ENCODE measurements at places on chromosomes 5 and 9.

GRCh38 chr9:10268531-10269485, 344.0 kb downstream of the PTPRD start:
- no peak for DNase-seq

GRCh38 chr9:5485378-5486085, 24.8 kb upstream of the PDCD1LG2 start:
- DNase-seq: no peak

DNA sequence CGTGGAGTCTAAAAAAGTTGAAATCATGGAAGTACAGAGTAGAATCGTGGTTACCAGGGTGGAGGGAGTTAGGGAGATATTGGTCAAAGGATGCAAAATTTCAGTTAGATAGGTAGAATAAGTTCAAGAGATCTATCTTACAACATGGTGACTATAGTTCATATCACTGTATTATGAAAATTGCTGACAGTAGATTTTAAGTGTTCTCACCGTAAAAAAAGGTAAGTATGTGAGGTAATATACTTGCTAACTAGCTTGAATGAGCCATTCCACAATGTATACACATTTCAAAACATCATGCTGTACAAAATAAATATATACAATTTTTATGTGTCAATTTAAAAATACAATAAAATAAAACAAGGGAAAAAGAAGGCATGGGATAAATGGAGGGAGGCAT, 392.1 kb downstream of the CAAP1 start:
- no peak for DNase-seq

DNA sequence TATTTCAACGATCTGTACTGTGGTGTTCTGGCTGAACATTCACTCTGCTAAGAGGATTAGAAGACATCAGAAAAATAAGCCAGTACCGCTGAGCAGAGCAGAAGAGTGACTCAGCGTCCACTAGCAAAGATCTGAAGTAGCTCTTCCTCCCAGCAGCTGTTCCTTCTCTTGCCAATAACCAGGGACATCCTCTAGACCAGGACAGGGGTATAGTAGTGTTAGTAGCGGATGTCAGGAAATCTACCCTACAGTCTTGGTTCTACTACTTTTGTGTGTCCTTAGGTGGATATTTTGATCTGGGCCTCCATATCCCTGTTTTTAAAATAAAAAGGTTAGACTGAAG, 103.6 kb downstream of the TSSK1B start:
- DNase-seq: no peak

DNA sequence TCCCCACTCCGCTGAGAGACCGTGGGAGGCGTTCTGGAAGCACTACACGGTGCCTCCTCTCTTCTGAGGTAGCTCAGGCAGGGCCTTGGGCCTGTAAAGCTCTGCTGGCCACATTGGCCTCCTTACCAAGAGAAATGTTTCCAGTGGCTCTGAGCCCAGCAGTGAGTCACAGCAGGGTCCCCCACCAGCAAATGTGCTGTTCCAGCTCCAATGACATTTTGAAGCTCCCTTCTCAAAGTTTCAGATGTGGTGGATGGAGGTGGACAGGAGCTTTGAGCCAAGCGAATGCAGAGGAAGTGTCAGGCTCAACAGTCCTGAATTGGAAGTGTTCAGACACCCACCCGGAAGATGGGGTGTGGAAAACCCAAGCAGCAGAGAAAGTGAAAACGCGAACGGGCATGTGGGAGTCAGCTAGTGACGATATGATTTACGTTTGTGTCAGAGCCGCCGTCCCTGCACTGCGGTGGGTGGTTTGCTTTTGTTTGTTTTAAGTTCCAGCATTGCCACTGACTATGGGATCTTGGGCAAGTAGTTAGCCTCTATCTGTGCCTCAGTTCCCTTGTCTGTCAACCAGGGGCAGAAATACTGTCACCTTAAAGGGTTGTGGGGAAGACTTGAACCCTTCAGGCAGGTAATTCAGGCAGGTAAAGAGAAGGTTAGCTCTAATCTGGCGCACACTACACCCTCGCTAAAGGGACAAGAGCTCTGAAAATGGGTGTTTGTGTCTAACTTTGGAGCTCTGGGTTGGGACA, 38.2 kb downstream of the C5orf15 start:
- peak; percentile 19 for DNase-seq

GRCh38 chr9:37668116-37668601, 17.4 kb downstream of the FRMPD1 start:
- no peak for DNase-seq

GRCh38 chr9:92769990-92770359, 5.3 kb upstream of the BICD2 start:
- DNase-seq: no peak

DNA sequence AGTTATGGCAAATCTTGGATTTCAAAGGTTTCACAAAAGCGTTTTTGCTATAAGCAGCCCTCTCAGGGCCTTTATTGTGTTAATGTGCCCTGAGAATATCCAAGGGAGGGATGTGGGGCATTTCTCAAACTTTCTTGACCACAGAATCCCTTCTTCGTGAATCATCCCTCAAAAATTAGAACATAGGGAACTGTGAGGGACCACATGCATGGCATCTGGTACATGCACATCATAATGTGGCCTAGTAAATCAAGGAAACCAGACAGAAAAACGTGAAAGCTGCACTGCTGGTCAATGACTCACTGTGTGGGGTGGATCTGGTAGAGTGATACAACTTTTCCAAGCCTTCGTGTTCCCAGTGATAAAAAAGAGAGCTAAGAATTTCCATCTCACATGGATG, 22.4 kb downstream of the DDX31 start:
- DNase-seq: no peak

GRCh38 chr5:150401376-150402228, 11.1 kb downstream of the CD74 start:
- DNase-seq: no peak

DNA sequence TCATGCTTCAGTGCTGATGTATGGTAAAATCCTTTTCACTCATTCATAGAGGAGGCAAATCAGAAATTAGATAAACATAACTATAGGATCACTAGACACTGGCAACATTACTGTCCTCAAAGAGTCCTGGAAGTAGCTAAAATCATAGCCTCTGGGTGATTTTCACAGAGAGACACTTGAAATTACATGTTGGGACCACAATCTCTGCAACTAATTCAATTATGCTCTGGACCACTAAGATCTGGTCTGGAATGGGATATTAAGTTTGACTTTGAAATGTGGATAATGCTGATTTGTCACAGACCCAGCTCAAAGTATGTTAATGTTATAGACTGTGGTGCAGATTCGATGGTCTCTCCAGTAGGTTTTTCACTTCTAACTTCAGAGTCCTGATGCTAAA, 214.6 kb upstream of the CCNH start:
- no peak for DNase-seq

DNA sequence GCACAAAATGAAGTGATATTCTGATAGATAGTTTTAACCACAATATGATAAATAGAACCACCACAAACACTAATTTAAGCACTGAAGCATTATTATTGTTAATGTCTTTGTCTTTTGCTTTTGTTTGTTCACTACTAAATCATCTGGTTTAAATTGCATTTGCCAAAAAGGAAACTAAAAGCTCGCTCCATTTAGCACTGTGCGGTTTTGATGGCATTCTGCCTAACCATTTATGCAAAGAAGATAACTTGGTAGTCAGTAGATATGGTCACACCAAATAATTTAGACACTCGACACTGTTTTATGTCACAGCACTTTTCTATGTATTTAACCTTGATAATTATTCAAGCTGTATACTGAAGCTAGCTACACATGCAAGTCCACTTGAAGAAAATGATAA, 849.8 kb upstream of the CDH6 start:
- no peak for DNase-seq

GRCh38 chr9:137028263-137029057, 423 bp upstream of the ABCA2 start:
- peak; percentile 36 for DNase-seq

- no peak for DNase-seq
Observed at GRCh38 chr9:6549106-6549800, 96.3 kb downstream of the GLDC start.

- no peak for DNase-seq
Observed at GRCh38 chr9:13213337-13213736, 66.2 kb downstream of the MPDZ start.

- no peak for DNase-seq
Observed at GRCh38 chr9:92278110-92278509, 15.4 kb downstream of the IARS1 start.

DNA sequence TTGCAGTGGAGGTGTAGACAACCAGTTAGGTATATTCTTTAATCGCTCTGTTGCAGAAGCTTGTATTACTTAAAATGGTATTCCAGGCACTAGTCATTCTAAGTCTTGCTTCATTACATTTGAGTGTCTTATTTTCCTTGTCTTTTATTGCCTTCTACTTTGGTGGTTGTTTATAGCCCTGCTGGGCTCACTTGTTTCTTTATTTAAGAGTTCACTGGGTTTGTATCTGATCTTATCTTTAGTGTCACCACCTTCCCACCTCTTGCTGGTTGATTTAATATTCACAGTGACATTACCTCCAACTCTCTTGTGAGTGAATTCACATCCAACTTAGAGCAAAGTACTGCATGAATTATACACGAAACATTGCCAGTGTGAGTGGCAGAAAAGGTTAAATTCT, 83.6 kb upstream of the BNC2 start:
- DNase-seq: no peak

DNA sequence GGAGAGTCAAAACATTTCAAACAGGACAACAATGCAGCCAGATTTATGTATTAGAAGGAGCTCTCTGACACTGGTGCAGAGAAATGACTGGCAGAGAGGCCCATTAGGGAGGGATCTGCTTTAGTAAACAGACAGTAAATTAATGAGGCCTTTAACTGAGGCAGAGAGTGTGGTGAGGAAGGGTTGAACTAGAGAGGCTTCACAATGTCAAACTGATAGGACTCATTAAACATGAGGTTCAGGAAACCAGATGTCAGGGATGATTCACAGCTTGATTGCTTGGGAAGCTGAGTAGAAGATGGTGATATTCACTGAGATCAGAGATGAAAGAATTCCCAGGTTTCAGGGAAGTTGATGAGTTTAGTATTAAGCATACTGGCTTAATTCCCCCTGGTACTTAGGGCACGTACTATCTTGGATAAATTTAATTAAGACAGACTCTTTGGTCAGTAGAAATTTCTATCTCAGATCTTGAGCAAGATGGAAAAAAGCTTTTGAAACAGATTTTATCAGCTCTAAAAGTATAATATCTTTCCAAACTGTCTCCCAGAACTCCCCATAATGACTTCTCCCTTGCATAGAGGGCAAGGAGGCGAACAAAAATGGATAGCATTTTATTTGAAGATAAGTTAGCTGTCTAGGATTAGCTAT, 8.6 kb upstream of the MUSK start:
- no peak for DNase-seq

GRCh38 chr5:126645132-126645531, 44.4 kb downstream of the PHAX start:
- no peak for DNase-seq

GRCh38 chr5:36135988-36136387, 15.7 kb downstream of the LMBRD2 start:
- no peak for DNase-seq

- DNase-seq: no peak
Observed at GRCh38 chr5:143484601-143485000, 81.1 kb upstream of the NR3C1 start.

- no peak for DNase-seq
Observed at GRCh38 chr9:20619487-20620200, 2.7 kb downstream of the MLLT3 start.

DNA sequence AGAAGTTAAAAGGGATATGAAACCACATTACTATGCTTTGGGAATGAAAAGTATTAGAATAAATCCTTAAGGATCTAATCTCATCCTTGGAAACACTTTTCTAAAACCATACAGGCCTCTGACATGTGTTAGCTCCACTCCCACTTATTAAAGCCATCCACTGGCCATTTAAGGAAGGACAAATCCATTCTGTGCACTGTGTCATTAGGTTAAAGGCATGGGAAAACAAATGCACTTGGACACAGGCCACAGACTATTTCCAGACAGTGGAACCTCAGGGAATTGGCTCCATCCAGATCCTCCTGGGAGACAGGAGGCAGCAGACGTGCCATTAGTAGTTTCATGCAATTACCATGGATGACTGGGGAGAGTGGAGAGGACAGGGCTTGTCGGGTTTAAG, 454.9 kb downstream of the ENC1 start:
- no peak for DNase-seq

DNA sequence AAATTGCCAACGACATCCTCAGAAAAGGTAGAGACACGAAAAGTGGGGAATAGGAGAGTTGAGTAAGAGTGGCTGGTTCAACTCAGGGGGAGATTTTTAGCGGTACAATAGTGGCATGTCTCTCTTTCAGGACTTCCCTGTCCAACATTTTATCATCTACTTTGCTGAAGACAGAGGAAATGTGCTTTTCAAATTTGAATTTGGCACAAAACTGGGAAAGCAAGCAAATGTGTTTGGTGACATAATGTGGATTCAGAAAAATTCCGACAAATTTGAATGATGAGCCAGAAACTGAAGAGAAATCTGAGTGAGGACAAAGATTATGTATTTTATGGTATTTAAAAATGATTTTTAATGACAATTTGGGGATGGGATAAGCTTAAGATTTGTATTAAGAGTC, 33.6 kb upstream of the ZNF608 start:
- DNase-seq: no peak

DNA sequence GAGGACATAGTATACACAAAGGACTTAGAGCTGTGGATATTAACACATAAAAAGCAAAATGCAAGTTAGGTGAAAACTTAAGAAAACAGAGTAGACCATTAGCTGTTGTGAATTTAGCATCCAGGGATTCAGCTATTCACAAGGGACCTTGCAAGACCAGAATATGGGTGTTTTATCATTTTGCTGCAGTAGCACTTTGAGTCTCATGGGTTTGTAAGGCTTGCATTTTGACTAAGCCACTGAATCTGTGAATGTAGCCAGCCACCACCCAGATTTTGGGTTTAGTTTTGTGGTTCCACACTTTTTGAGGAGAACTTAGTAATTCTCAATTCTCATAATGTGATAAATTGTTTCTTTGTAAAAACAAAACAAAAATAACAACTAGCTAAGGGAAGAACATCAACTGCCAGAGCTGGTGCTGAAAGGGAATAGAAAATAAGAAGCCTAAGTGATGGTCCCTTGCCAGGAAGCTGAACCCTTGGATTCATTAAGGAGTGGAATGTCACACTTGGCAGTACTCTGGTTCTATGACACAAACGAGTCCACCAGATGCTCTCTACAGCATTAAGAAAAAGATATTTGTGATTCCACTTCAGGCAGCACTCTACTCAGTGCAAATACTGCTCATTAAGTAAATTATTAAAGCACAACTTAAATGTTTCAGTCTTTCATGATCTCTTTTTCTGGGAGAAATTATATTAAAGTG, 557.4 kb upstream of the ZNF462 start:
- no peak for DNase-seq

GRCh38 chr9:105700668-105701067, 6.3 kb downstream of the TMEM38B start:
- DNase-seq: no peak

GRCh38 chr9:37412431-37413151, 9.9 kb upstream of the GRHPR start:
- no peak for DNase-seq

DNA sequence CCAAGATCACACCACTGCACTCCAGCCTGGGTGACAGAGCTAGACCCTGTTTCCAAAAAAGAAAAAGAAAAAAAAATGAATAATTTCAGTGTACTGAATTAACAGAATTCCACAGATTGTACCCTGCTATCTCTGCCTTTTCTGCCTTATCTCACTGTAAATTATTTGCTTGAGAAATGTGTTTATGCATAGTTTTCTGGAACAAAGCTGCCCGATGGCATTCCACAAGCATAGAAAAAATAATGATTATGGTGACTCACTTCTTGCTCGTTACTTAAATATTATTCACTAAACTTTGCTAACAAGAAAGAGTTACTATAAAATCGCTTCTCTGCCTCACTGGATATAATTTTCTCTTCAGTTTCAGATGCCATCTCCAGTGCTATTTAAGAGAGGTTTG, 88.7 kb upstream of the FAM169A start:
- no peak for DNase-seq

GRCh38 chr5:61569353-61569752, 237.3 kb downstream of the ZSWIM6 start:
- no peak for DNase-seq

Measured in activated CD4-positive, CD25-positive, alpha-beta regulatory T cell (primary cell).